ENCODE measurements at places on chromosomes 4 and X.

DNA sequence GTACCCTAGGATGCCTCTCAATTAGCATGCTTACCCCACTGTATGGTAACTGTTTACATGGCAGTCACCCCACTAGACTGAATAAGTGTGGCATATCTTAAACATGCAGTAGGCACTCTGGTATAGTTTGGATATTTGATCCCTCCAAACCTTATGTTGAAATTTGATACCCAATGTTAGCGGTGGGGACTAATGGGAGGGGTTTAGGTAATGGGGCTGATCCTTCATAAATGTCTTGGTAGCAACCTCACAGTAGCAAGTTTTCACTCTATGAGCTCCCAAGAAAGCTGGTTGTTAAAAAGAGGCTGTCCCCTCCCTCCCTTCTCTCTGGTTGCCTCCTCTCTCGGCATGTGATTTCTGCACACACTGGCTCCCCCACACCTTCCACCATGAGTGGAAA, 10.1 kb downstream of the TMEM150C start:
- no peak for DNase-seq

GRCh38 chr4:6095897-6096296, 77.7 kb upstream of the C4orf50 start:
- no peak for DNase-seq

GRCh38 chr4:154078504-154079350, 289.8 kb upstream of the SFRP2 start:
- DNase-seq = no peak

DNA sequence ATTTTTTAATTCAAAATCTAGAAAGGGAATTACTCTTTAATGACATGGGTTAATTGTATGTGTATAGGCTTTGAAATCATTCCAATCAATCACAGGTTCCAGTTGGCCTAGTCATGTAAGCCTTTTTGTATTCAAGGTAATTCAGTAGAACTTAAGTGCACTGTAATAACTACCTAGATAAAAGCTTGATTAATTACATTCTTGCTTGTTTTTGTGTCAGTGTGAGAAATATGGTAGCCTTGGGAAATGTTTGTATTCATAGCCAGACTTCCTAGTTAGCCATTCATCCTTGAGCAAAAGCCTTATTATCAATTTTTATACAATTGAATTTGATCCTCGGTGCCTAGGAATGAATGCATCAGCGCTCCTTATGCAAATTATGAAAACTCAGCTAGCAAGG, 33.5 kb downstream of the TKTL2 start:
- DNase-seq = no peak

DNA sequence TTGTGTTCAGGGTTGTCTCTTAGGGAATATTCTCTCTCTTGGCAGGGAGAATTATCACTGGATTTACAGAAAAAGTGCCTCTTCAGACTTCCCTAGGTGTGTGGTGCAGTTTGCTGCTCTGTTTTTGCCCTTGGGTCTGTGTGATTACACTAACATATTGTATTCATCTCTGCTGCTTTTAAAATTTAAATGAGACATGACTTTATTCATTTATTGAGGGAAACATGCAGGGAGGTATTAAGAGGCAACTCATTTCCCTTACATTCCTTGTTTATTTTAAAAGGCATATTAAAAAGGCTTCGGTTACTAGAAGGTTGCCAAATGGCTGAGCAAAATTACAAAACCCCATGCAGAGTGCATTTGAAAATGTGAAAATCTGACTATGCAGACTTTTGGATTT, 135.1 kb upstream of the GEMIN8 start:
- DNase-seq = no peak

DNA sequence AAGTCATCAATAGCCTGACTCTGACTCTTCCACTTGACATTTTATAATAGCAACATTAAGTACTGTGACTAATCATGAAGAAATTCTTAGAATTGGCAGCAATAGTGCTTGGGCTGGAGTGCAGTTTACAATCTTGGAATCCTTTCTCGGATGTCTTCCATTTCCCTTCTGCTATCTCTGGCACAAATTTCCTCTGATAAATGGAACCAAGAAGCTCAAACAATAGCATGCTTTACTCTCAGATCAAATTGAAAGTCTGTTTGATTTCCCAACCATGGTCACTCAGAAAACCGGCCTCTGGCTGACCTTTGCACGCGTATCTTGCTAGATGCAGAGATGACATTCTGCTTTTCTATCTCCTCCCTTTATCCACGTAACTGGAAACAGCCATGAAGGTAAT, 99.0 kb upstream of the SPANXC start:
- DNase-seq = no peak

DNA sequence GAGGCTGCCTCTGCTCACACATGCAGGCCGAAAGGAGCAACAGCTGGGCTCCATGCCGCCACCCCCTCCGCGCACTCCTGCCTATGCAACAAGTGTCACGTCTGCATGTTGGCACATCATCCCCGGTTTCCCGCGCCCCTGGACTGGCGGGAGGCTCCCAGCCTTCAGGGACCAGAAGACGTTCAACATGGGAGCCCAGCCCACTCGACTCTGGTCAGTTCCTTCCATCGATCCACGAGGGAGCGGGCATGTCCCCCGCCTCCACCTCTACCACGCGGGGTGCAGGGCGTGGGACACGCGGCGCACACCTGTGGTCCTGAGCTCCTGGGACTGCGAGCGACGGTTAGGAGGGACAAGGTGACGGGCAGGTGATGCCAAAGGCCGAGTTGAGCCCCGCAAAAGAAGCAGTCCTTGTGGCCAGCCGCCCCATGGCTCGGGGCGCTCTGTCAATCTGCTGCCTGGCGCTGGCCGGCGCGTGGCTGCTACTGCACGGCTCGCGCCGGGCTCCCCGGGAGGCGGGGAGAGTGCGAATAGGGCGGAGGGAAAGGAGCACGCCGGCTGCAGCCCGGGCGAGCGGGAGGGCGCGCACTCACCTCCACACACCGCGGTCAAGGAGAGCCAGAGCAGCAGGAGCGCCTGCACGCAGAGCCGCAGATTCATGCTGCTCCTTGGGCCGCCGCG, 645 bp downstream of the APLN start:
- peak; percentile 68 for DNase-seq

DNA sequence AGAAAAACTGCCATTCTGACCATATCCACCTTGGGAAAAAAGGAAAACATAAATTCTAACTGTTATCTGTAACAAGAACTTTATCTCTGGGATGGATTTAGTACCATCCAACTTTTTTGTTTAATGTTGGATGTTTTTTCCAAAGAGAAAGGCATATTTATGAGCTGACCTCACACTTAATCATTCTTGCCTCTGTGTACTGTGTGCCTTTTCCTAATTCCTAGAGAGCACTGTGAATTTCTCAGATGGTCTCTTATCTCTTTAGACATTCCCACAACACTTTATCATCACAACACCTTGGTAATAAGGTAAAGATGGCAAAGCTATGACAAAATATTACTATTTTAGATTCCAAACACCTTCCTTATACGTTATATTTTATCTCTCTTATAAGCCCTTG, 126.2 kb downstream of the COL4A6 start:
- no peak for DNase-seq

DNA sequence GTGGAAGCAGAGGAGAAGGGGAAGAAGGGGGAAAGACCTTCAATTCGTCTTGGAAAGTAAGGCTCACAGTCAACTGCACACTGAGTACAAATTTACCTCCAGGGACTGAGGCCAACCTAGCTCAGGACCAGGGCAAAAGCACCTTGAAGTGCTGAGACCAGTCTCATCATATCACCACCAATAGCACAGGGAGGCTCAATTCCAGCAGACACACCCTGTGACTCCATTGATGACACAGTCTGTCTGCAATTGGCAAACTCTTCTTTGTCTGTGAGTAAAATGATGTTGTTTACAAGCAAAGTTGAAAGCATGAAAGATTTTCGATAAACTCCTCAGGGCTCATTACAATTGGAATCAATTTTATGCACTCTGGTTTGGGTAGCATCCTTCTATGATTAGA, 32.3 kb downstream of the TRIML1 start:
- DNase-seq = no peak

- DNase-seq = no peak
These were observed 13.6 kb upstream of the TBC1D14 start for GRCh38 chr4:6896035-6896434.

DNA sequence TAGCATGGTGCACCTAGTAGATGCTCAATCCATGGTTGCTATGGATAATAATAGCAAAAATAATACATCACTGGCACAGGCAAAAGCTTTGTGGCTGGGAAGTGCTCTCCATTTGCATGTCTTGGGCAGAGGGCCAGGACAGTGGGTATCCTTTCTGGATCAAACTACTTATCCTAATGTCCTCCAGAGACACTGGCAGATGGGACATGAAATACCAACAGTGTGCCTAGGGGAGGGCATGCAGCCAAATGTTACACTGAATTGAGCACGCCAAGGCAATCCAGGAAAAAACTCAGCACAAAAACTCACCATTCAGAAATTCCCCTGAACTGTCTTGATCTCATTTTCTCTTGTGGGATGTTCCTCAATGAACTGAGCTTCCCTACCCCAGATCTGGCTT, 98.6 kb upstream of the SCML1 start:
- no peak for DNase-seq

- no peak for DNase-seq
These were observed 207.0 kb upstream of the PDE5A start for GRCh38 chr4:119835613-119835910.

DNA sequence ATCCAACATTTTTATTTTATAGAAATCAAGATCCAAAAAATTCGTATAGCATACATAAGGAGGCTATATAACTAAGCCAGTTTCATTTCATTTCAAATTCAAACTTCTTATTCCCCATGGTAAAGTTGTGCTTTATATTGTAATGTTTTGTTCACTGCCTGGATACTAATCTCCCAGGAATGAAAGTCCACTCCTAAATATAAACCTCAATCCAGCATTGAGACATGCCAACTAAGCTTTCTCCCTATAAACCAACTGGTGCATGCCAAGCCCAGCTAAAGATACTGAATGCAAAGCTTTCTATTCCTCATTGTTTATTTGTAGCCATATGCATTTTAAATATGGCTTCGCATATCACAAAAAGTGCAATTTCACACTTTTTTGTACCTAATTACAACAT, 63.8 kb upstream of the INPP4B start:
- DNase-seq = no peak

DNA sequence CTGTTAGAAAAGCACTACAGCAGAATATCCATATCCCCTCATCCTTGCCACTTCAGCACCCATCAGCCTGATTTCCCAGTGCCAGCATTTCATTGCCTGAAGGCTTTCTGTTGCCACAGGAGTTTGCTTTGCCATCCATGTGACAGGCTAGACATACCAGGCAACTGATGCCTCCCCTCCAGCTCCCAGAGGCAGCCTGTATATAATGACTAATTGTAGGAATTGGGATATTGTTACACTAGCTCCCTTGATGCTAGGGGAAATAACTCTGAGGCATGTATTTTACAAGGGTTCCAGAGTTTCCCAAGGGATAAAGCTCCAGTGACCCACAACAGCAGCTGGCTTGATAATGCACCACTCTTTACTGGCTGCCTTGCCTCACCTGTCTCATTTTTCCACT, 608.0 kb upstream of the FTHL17 start:
- DNase-seq = no peak

DNA sequence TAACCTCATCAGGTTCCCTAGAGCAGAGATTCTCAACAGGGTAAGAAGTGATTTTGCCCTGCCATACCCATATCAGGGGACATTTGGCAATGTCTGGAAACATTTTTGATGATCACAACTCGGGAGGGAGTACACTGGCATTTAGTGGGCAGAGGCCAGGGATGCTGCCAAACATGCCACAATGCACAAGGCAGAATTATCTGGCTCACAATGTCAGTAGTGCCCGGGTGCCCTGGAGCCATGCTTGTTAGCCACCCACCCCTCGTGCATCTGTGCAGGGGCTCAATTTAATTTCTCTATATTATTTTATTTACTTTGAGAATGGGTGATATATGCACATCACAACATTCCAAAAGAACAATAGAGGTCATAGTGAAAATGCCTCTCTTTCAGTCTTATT, 82.0 kb upstream of the DHX15 start:
- DNase-seq = no peak
